ENCODE measurements at places on chromosomes 2 and 18.
A peak's percentile ranks its signal among the peaks of the same experiment; 100 is the strongest.

- no peak for DNase-seq
Measured at GRCh38 chr2:207132019-207132418, 33.7 kb downstream of the KLF7 start.

- peak; percentile 8 for DNase-seq
Measured at GRCh38 chr2:218218268-218219185, 1.5 kb downstream of the ARPC2 start.

DNA sequence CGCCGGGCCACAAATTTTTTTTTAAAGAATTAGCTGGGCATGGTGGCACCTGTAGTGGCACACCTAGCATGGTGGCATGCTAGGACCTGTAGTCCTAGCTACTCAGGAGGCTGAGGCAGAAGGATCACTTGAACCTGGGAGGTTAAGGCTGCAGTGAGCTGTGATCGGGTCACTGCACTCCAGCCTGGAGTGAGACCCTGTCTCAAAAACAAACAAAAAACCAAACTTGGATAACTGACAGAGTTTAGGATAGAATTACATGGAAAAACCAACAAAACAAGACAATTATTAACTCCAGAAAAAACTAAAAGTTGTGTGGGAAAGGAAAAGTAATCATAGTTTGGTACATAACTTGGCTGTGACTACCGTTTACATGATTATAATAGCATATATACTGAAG lies 1.6 kb upstream of the CFLAR start:
- DNase-seq = no peak

DNA sequence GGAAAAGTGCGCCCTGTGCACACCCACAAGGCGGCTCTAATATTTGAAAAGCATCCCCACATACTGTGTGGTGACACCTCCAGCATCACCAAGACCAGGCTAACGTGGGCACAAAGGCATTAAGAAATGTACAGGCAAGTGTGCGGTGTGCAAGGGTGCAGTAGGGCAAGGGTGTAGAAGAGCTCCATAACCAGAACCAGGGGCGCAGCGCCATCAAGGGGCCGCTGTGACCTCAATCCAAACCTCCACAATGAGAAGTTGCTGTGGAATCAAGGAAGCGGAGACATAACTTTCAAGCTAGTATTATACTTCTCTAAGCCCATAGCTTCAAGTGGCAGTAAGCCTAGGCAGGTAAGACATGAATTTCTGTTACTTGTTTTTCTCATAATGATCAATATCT lies 13.0 kb downstream of the L3MBTL4 start:
- no peak for DNase-seq

GRCh38 chr18:58991167-58991798 lies 126.6 kb downstream of the ZNF532 start:
- no peak for DNase-seq

DNA sequence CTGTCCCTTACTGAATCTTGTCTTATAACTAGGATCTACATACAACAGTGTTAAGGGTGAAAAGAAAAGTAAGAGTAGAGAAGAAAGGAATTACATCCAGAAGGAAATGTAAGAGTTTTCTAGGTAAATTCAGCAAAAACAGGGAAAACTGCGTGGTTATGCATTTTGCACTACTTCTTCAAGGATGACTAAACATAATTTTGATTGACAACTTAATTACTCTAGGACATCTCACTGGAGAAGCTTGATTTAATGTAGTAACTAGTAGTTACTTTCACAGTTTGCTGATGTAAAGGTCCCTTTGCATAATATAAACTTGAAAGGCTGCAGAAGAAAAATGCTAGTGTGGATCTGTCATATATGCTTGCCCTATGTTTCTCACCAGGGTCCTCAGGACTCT lies 213.4 kb upstream of the CYP26B1 start:
- no peak for DNase-seq

DNA sequence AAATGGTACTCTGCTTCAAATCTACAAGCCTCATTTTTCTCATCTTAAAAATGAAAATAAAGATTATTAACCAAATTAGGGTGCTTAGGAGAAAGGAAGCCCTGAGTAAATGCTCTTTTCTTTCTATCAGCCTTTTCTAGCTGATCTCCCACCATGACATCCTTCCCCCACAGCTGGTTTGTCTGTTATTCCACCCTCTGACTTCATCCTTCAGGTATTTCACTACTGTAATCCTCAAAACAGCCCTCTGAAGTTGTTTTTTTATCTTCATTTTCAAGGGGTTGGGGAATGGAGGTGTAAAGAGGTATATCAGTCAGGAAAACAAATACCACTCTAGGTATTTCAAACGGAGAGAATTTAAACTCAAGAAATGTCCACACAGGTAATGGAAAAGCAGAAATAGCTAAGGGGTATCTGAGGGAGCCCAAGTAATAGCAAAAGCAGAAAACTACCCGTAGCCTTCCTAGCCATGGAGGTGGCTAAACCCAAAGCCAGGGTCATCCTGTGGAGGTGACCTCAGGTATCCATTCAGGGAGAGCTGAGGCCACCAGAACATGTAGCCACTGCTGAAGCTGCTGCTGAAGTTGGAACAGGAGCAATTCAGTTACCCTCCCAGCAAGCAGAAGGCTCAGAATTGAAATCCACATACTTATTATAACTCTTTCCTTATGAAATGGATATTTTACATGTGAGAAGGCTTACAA lies 990.9 kb upstream of the ACVR2A start:
- DNase-seq = no peak

DNA sequence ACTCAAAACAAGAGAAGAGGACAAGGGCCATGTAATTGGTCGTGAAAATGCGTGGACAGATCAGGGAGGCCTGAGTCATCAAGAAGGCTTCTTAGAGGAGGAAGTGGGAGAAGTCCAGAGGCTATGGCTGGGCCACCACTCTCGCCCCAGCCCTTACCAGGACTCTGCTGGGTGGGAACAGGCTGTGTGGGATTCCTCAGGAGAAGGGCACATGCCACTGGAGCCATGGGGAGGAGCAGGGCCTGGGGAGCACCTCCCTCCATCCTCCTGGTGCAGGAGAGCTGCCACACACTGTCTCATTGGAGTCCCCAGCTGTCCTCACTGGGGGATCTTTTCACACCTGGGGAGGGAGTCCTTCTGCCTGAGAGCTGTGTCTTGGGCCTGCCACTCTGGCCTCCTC lies 9.4 kb upstream of the RALB start:
- no peak for DNase-seq

DNA sequence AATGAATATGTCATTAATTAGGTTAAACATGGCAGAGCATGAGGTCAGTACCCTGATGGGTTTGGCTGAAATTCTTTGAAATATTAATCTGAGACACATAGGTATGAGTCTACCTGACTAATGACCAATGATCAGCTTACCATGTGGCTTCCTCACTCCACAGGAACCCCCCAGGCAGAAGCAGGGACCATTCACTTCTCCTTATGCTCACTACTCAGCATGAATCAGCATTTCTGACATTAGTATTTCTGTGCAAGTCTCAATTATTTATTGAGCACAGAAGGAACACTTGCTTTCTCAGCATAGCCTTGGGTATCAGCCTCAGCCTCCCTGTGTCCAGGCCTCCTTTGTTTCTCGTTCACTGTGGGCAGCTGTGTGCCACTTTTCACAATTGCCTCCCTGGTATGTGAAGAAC lies 9.3 kb upstream of the KCNE4 start:
- DNase-seq = no peak

- no peak for DNase-seq
Measured at GRCh38 chr18:65735155-65735554, 15.7 kb upstream of the CDH7 start.

GRCh38 chr2:48572816-48573215 lies 42.9 kb downstream of the STON1 start:
- DNase-seq = peak; percentile 52

- peak; percentile 78 for DNase-seq
Measured at GRCh38 chr2:199458009-199458805, 468 bp upstream of the SATB2 start.

DNA sequence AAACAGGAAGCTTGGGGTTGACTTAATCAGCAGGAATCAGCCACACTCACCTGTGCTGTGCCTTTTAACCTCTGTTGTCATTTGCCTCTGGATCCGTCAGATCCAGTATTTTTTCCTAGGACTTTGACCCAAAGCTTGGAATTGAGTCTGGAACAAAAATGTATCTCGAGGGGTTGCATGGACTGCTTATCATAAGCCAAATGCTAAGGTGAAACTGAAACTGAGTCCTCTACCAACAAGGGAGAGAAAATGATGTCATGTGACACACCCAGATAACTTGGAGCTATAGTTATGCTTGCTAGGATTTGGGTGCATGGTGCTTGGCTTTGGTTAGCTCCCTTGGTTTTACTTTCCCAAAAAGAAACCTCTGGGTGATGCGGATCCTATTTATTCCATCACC lies 2158.6 kb upstream of the PIK3C3 start:
- DNase-seq = no peak

- DNase-seq = no peak
Measured at GRCh38 chr18:50830544-50830943, 10.7 kb upstream of the MRO start.

- no peak for DNase-seq
Measured at GRCh38 chr2:174365571-174365970, 30.0 kb upstream of the SCRN3 start.

DNA sequence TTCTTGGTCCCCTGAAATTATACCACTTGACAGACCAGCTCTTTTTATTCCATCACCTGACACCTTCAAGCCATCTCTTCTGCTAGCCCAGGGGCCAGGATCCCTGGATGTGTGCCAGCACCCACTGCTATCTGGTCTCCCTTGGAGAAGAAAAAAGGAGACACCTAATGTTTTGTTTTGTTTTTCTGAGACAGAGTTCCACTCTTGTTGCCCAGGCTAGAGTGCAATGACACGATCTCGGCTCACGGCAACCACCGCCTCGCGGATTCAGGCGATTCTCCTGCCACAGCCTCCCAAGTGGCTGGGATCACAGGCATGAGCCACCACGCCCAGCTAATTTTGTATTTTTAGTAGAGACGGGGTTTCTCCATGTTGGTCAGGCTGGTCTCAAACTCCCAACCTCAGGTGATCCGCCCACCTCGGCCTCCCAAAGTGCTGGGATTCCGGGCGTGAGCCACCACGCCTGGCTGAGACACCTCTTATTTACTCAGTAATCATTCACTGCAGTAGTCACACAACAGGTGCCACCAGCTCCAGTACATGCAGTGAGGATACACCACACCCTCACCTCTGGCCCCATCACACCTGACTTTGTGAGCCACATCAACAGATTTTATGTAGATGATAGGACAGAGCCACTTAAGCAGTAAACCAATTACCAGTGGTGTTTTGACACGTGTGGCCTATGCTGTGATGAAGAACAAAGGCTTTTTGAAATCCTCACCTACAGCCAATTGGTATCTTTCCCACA lies 42.8 kb upstream of the PCBP1 start:
- no peak for DNase-seq

DNA sequence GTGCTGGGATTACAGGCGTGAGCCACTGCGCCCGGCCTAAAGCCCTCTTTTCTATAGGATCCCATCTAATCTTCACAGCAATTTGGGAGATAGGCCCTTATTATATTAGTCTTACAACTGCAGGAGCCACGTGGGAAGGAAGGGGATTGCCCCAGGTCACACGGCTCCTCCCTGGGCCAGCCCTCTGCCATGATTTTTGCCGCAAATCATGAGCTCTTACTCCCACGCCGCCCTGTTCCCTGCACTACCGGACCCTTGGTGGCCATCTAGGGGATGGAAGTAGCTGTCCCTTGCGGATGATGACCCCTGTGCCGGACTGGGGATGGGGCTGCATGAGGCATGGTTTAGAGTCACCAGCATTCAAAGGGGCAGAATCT lies 28.4 kb upstream of the PTMA start:
- no peak for DNase-seq

DNA sequence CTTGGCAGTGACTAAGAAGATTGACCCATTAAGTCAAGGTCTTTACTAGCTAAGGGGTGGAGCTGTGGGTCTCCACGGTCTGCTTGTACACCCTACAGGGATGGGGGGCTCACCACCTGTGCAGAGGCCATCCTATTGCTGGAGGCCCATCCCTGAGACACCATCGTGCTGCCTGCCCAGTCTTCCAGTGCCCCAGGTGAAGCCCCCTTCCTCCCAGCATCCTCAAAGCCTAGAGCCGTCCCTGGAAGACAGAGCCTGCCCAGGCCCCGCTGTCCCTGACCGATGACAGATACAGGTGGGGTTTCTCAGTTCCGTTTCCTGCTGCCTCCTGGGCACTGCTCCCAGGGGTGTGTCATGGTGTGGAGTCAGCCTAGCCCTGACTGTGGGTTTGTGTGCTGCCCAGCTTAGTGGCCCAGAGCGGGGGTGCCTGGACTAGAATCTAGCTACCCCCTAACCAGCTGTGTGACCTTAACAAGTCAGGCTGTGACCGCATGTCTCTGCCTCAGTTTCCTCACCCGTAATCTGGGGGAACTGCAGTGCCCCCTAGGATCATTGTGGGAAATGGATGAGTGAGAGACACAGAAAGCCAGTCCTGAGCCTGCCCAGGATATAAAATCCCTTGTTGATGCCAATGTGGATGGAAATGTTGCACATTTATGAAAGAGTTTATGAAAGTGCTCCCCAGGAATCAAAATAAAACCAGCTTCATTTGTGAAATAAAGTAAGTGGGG lies 2.0 kb downstream of the OTOS start:
- no peak for DNase-seq

GRCh38 chr2:178417916-178418315 lies 33.1 kb downstream of the PRKRA start:
- DNase-seq = no peak

DNA sequence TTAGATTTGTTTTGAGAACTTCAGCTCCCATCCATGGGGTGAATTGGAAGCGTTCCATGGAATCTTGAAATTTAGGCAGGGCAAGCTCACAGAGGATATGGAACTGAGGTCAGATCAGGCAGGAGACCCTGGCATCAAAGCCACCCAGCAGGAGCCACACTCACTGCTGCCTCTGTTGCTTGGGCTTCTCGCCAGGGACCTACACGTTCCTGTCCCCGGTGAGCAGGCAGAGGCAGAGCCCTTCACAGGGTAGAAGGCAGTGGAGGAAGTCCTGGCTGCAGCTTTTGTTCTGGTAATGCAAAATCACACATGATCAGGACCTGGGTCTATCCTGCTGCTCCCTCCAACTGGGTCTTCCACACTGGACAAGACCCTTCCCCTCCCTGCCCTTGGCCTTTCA lies 42.1 kb downstream of the CAPN13 start:
- DNase-seq = no peak

DNA sequence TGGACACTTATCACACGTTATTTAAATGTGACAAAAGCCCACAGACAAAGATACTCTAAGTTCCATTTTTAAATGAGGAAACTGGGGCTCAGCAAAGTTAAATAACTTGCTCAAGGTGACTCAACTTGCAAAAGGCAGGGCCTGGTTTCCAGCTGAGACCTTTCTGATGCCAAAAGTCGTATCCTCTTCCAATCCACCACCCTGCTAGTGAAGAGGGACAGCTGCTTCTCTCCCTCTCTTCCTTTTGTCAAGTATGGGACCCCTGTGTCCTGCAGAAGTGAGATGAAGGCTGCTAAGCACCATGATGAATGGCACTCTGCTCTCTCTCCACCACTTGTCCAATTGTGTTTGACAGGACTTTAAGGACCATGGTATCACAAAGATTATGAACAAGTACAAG lies 140.9 kb downstream of the DYM start:
- no peak for DNase-seq

GRCh38 chr2:232239951-232240681 lies 138.4 kb upstream of the ALPP start:
- DNase-seq = no peak

- peak; percentile 65 for DNase-seq
Measured at GRCh38 chr2:174697255-174697654, 67.0 kb downstream of the CHRNA1 start.

- no peak for DNase-seq
Measured at GRCh38 chr2:45000921-45001868, 8.1 kb downstream of the SIX2 start.

GRCh38 chr18:6159426-6159825 lies 255.3 kb downstream of the L3MBTL4 start:
- no peak for DNase-seq

- DNase-seq = no peak
Measured at GRCh38 chr2:30764021-30764800, 43.0 kb downstream of the CAPN13 start.
